ENCODE measurements at places on chromosomes 5 and 9.
A peak's percentile ranks its signal among the peaks of the same experiment; 100 is the strongest.

DNA sequence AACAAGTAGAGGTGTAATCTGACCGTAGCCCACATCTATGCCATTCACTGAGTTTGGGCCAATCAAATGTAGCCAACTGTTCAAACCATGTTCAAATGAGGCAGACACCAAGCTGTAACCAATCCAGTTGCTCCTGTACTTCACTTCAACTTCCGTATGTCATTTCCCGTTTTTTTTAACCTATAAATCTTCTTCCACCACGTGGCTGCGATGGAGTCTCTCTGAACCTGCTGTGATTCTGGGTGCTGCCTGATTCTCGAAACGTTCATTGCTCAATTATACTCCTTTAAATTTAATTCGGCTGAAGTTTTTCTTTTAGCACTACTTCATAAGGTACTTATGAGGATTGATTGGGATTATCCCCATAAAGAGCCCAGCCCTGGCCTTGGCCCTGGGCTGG, 179.7 kb downstream of the PIK3R1 start:
- no peak for DNase-seq

DNA sequence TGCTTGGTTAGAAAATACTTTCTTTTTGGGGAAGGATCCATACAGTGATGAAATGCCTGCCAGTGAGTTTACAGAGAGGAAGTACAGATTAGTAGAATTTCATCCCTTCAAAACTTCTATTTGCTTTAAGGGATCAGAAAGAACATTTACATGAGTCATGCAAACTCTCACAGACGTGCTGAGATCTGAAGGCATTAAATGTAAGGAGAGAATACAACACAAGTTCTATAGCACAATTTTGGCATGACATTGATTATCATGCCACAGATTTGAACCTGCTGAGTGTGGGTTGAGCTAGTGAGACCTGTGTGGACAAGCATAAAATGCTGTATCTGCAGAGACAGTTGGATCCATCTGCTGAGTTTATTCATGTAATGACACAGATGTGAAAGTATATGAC, 613.6 kb upstream of the SEMA6A start:
- DNase-seq, result no peak

DNA sequence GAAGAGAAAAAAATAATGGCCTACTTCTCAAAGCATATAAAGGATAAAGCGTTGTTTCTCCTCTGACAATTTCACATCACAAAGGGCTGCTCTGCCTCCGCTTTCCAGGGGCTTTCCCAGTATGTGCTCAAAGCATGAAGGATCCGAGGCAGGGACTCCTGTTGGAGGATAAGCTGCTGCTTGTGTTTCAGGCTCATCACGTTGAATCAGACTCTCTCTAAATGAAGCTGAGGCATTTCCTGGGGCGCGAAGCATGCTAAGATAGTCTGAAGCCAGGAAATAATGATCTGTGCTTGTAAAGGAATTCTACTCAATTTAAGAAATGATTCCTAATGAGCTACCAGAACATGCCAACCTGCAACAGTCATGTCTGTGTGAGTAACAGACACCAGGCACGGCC, 97.5 kb downstream of the MARCHF11 start:
- no peak for DNase-seq

GRCh38 chr5:2217219-2217618, 334.5 kb upstream of the IRX4 start:
- no peak for DNase-seq

GRCh38 chr5:102902647-102903046, 147.5 kb downstream of the PAM start:
- no peak for DNase-seq

- no peak for DNase-seq
Observed at GRCh38 chr9:133139246-133140173, 18.5 kb upstream of the RALGDS start.

DNA sequence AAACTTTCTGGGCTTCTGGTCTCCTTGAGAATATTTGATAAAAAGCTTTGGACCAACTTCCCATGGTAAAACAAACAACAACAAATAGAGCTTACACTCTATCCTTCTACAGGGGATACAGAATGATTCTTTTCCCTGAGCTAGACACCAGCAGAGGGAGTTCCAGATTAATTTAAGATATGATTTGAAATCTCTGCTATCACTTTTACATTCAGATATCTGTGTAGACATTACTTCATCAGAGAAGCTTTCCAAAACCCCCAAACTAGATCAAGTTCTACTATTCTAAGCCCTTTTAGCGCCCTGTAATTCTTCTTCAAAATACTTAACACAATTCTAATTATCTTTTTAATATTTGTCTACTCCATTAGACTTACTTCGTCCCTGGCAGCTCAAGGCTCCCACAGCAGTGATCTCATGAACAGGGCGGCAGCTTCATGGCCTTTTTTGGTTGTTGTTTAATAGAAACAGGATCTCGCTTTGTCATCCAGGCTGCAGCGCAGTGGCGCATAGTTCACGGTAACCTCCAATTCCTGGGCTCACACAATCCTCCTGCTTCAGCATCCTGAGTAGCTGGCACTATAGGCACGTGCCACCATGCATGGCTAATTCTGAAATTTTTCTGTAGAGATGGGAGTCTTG, 955 bp upstream of the GALNT12 start:
- DNase-seq, result no peak

- DNase-seq, result peak; percentile 39
Observed at GRCh38 chr5:79237740-79238560, 2.0 kb downstream of the JMY start.

- no peak for DNase-seq
Observed at GRCh38 chr5:40784027-40784653, 14.0 kb downstream of the PRKAA1 start.
